ENCODE measurements at places on chromosomes 2 and 18.
A peak's percentile ranks its signal among the peaks of the same experiment; 100 is the strongest.

DNA sequence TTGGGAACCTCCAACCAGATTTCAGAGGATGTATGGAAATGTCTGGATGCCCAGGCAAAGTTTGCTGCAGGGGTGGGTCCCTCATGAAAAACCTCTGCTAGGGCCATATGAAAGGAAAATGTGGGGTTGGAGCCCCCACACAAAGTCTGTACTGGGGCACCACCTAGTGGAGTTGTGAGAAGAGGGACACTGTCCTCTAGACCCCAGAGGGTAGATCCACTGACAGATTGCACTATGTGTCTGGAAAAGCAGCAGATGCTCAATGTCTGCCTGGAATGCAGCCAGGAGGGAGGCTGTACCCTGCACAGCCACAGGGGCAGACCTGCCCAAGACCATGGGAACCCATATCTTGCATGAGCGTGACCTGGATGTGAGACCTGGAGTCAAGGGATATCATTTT, 573.7 kb upstream of the NXPH2 start:
- no peak for DNase-seq

- DNase-seq: no peak
Measured at GRCh38 chr2:134899204-134899603, 19.4 kb upstream of the CCNT2 start.

GRCh38 chr2:64695721-64696261, 42.1 kb upstream of the SERTAD2 start:
- no peak for DNase-seq

DNA sequence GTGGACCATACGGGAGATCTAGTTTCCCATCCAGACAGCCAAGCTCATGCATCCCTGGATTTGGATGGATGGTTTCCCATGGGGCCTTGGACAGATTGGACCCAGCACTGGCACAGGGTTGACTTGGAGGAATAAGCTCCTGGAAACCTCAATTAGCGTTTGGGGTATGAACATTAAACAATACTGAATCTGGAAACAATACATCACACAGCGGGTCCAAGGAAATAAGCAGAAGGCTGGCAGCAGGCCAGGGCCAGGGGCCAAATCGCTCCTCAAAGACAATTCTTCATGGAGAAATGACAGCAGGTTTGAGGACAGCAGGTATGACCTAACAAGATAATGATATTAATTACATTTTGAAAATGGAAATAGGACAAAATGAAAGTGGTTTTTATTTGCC, 540.6 kb downstream of the RIT2 start:
- DNase-seq: no peak

DNA sequence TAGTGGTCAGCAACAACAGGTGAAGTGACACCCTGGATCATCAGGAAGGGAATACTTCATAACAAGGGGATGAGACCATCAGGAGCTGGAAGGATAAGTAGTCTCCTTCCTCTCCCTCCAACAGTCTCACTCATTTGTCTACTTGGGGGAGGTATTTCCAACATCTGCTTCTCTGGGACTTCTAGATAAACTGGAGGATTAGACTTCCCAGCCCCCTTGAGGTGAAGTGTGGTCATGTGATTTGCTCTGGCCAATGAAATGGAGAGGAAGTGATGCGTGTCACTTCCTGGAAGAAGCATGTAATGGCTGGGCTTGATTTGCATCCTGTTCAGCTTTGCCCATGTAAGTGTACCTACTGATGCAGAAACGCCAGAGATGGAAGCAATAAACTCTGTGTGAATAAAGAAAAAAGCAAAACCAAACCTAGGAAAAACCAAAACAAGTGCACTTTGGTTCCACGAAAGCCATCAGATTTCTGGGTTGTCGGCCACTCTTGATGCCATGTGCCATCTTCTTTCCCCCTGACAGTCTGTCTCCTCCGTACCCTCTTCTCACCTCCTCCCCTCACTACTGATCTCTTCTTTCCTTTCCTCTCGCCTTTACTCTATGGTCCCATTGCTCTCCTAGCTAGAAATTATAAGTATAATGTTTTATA, 76.1 kb upstream of the DNMT3A start:
- peak; percentile 81 for DNase-seq

DNA sequence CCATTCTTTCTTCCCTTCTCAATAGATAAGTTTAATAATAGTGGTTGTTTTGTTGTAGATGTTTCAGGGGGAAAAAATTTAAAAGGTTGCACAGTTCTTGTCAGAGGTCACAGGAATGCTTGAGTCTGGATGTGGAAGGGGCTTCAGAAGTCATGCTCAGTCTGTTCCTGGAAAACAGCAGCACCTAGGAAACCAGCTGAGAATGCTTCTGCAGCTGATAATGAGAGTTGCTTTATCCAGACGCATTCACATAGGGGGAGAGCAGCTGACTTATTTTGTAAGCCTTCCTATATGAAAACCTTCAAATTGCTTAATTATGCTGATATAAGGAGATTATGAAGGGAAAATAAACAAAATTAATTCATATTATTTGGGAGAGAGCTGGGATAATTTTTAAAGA, 235.5 kb downstream of the GULP1 start:
- DNase-seq: no peak

GRCh38 chr2:159916511-159916910, 118.5 kb upstream of the CD302 start:
- no peak for DNase-seq

DNA sequence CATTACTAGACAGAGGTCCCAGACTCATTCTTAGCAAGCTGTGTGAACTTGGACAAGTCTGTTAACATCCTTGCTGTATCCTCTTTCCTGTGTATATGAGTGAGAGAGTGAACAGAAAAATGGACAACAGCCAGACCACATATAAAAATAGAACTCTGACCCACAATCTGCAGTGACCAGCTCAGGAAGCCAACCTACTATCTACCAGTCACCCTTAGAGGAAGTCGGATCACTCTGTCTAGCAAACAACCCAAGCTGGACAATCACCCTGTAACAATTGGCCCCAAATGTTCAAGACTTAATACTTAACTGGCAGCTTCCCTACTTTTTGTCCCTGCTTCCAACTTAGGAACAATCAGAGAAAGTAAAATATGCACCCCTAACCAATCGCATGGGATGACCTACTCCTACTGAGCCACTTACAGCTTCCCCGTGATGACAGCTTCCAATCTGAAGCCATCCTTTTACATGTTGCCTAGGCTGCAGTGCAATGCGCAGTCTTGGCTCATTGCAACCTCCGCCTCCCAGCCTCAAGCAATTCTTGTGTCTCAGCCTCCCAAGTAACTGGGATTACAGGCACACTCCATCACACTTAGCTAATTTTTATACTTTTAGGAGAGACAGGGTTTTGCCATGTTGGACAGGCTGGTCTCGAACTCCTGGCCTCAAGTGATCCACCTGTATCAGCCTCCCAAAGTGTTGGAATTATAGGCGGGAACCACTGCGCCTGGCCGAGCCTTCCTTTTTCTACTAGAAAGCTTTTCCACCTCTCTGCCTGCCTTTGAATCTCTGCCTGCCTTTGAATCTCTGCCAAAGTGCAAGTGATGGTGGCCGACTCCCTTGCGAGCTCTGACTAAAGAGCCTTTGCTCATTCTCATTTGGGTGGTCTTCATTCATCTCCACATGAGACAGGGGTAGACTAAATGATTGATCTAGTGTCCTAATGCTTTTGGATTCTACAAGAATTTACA, 158.3 kb upstream of the NDUFV2 start:
- DNase-seq: no peak

DNA sequence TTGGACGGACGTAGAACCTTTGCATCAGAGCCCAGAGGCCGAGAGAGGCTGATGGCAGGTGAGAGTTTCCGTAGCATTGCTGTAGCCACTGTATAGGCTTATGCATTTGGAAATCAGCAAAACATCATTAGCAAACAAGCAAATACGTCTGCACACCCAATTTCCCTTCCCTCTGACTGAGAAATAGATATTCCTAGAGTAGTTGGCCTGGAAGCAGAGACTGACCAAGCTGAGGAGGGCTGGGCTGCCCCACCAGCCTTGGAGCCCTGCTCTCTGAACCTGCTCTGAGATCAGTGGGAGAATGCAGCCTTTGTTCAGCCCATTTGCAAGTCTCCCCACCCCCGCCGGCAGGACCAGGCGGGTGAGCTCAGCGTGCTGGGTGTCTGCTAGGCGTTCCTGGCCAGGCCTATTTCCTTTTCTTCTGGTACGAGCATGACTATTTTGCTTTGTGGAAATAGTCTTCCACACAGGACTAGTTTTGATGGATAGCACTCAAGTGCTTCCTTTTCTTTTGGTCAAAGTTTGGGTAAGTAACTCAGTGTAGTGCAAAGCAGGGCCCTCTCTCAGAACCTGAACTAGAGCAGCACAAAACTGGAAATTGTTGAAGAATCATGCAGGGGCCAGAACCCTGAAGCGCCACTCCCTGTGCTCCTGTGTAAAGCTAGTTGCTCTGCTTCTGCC, 21.9 kb upstream of the RNF149 start:
- no peak for DNase-seq

- DNase-seq: no peak
Measured at GRCh38 chr18:26908906-26909305, 43.4 kb upstream of the AQP4 start.

GRCh38 chr2:164186591-164186990, 434.7 kb downstream of the GRB14 start:
- DNase-seq: no peak

DNA sequence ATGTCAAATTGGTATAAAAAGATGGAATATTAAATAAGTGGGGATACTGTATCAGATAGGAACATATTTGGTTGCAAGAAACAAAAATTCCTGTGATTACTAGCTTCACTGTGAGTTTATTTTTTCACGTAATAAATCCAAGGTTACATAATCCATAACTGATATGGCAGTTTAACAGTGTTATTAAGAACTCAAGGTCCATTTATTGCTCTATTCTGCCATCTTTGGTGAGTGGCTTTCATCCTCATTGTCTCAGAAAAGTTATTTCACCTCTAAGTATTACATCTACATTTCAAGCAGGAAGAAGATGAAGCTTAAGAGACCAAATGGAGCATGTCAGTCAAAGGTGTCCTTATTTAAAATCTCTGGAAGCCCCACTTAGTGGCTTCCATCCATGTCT, 37.2 kb downstream of the YIPF4 start:
- DNase-seq: no peak

GRCh38 chr2:231482806-231483391, 18.6 kb upstream of the NCL start:
- peak; percentile 84 for DNase-seq

DNA sequence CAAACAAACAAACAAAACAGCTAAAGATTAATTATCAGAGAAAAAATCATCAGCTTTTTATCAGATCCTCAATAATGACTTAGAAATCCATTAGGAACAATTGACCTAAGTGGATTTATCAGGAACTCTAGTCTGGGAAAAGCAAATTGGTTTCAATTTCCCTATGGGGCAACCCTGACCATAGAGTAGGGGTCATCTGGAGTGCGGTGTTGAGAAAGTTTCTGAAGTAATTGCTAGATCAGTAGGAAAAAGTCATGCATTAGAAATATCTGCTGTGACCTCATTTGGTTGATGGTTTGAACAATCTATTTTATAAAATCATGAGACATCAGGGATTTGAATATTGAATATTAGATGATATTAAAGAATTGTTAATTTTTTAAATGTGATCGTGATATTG, 507.9 kb downstream of the TXNL1 start:
- DNase-seq: no peak

- peak; percentile 38 for DNase-seq
Measured at GRCh38 chr2:99336804-99337112, 431 bp upstream of the EIF5B start.

DNA sequence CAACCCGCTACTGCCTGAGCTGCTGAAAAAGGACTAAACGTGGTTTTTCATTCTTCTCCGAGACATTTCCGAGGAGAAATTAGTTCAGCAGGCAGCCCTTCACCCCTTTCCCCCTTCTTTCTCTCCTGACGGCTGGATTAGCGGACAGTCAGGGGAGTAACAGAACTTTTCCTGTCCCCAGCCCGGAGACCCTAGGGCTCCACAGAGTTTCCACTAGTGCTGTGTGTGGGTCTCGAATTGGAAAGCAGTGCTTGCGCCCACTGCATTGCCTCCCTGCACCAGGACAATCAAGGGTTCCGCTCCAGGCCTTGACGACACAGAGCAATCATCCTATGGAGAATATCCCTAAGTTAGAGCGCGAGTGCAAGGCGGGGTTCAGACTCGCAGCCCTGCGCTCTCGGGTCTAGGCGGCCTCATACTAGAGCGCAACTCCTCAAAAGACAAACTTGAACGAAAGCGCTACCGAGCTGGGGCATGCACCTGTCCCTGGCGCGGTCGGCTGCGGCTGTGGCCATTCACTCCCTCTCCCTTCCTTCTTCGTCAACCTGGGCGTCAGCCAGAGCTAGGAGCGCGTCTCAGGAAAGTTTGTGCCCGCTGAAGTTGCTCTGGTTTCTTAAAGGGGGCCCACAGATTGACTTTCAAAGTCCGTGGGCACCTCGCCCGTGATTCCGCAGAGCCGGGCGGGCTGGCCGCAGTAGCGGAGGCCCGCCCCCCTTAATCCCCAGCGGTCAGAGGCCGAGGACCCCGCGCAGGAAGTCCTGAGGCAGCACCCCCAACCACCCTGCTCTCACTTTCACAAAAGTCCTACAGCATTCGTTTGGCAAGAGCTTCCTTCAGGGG, 801 bp downstream of the OSR1 start:
- DNase-seq: no peak

DNA sequence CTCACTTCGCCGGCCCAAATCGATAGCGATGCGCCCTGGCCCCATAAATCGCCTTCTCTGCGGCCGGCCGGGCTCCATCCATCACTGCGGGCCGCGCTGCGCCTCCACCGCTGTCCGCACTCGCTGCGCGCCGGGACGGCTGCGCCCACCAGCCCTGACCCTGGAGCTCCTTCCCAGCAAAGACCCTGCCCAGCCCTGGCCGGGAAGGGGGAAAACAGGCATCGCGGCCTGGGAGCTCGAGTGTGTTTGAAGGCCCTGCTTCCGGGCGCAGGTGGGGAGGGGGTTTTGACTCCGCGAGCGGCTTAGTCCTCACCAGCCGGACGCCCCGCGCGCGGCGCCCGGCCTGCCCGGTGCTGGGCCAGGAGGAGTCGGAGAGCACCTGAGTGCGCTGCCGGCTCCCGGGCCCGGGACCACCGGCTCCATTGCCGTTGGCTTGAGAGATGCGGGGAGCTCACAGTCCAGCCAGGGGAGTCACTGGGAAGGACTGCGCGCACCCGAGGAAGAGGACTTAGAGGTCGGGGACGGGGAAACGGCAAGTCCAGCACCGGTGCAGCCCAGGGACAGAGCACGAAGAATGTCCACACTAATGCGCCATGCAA, 1.1 kb downstream of the PAX8 start:
- DNase-seq: no peak

DNA sequence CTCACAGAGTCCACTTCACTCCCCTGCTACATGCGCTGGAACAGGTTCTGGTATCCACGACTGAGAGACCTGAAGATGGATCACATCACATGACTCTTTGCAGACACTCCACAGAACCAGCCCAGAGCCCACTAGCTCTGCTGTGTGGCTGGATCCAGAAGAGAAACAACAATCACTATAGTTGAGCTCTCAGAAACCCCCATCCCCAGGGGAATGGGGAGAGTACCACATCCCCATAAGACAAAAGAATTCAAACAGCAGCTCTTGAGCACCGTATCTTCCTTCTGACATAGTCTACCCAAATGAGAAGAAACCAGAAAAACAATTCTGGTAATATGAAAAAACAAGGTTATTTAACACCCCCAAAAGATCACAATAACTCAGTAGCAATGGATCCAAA, 76.4 kb downstream of the ZSWIM2 start:
- no peak for DNase-seq

GRCh38 chr18:71784777-71785176, 759.4 kb downstream of the CBLN2 start:
- DNase-seq: peak; percentile 8

- no peak for DNase-seq
Measured at GRCh38 chr2:99112617-99113016, 28.9 kb upstream of the C2orf15 start.

- DNase-seq: no peak
Measured at GRCh38 chr2:117935456-117935855, 78.4 kb downstream of the CCDC93 start.

- DNase-seq: no peak
Measured at GRCh38 chr2:125085904-125086303, 1060.8 kb downstream of the CNTNAP5 start.
